ENCODE measurements at places on chromosomes 1 and 21.

GRCh38 chr1:154527192-154527591 lies 25.0 kb upstream of the SHE start:
- no peak for DNase-seq

DNA sequence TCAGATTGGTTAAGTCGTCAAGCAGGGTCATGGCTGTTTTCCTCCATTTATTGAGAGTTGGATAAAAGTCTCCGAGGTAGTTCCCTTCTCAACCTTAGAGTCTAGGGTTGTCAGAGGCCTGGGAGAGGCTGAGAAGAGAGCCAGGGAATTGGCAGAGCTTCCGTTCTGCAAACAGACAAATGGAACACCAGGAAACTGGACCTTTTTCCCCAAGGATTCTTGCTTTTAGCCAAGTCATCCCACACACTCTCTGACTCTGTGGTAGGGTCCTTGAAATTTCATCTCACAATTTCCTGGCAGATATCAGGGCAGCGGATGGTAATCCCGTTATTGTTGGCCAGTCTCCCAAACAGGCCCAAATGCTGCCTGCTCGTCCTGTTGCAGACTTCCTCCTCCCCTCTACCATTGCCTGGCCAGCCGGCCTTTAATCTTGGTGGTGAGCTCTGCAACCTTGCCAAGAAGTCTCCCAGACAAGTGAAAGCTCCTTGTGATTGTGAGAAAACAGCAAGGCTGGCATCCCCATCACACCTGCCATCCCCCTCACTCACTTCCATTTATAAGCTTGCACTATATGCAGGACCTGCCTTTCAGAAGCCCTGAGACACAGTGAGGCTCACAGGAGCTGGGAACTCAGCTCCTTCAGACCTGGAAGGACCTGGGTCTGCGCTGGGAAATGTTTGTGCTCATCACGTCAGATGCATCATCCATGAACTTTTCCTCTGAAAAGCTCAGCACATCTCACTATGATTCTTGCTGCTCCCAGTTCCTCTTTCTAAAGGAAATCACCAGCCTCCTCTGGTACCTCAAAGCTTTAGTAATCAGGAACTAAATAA lies 13.7 kb upstream of the SRP9 start:
- no peak for DNase-seq

DNA sequence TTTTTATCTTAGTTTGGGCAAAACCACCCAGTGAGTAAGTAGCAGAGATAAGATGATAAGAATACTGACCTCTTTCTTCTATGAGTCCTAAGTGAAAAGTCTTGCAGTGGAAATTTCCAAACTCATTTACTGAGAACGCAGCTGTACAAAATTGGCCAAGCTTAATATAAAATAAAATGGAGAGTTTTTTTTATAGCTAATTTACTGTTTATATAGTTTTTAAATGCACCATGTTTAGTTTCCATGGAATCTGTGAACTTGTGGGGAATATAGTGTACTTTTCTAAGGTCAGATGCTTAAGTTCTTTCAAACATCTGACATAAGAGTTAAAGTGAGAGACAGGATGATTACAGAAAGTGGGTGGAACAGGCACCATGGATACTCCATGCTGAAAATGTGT lies 833.5 kb downstream of the ADGRL2 start:
- no peak for DNase-seq

- DNase-seq, result peak; percentile 14
Observed at GRCh38 chr1:44318097-44319088, 36.7 kb downstream of the ERI3 start.

GRCh38 chr1:232110281-232111090 lies 483.9 kb downstream of the DISC1 start:
- DNase-seq, result no peak

DNA sequence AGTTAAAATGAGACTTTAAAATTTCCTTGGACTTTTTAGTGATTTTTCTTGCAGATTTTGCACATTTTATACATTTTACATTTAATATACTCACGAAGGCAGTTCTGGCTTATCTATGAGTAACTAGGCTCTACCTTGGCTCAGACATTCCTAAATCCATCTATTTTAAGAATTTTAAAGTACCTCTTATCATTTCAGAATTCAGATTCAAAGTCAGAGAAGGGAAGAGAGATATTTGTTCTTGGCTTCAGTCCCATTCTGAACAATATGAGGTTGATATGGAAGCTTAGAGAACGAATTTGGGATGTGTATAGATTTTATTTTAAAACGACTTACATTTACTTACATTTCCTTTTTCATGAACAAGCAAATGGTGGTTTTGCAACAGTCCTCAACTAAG lies 230.2 kb downstream of the LMO4 start:
- no peak for DNase-seq

DNA sequence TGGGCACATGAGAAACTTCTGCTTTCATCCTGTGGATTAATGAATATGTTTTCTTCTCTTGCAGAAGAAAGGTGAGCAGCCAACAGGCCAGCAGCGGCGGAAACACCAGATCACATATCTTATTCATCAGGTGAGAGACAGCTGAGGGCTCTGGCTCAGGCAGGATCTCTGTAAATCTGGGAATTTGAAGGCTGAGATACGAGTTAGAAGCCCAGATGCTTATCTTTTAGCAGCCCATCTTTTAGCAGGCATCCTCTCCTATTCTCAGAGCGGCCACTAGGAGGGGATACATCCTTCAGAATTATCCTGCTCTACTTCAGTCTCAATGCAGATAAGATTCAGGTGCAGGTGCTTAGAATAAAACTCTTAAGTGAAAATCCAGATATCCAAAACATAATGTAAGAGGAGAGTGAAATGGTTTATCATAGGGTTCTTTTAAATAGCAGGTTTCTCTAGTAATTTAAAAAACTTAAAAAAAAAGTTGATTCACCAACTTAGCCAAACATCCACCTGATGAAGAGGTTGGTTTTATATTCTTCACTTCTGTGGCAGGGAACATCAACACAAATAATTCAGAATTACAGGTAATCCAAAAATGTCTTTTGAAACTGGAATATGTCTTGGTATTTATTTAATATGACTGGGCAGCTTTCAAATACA lies 19.3 kb downstream of the SH2D2A start:
- peak; percentile 36 for DNase-seq

DNA sequence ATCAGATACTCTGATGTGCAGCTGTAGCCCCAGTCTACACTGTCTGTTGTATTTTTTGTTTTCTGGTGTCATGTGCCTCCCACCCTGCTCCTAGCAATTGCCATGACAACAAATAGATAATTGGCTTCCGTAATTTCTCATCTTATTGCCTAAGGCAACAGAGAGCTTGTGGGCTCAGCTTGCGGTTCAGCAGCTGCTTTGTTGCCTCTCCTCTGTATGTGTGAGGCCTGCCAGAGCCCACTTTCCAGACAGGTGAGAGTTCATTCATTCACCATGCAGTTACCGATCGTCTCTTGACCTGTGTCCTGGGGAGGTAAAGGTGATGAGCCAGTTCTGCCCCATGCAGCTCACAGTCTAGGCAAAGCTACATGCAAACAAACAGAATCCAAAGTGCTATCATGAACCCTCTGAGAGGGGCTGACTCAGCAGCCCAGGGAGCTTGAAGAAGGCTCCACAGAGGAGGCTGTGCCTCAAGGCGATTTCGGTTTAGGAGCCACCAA lies 11.9 kb downstream of the LGALS8 start:
- peak; percentile 79 for DNase-seq

GRCh38 chr1:227769047-227769935 lies 34.1 kb downstream of the SNAP47 start:
- DNase-seq, result no peak

DNA sequence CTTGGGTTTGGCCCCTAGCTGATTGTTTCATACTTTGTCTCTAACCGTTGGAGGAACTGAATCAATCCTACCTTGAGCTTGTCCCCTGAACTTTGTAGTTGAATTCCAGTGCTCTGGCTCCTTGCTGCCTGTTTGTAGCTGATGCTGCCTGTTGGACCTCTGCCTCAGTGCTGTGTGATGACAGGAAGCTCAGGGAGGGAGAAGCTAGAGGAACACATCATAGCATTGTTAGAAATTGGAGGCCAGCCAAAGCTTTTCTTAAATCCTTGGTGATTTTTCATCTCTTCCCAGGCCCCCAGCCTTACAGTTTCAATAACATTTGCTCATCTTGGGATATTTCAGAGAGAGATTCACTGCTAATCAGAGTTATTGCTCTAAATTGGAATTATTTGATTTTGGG lies 34.0 kb downstream of the MACF1 start:
- no peak for DNase-seq
